Neuronal stem cell (in vitro differentiated cells): ENCODE measurements at places on chromosomes 7 and 10.

- DNase-seq: no peak
These were observed 26.5 kb downstream of the ANKRD7 start for GRCh38 chr7:118250860-118251494.

DNA sequence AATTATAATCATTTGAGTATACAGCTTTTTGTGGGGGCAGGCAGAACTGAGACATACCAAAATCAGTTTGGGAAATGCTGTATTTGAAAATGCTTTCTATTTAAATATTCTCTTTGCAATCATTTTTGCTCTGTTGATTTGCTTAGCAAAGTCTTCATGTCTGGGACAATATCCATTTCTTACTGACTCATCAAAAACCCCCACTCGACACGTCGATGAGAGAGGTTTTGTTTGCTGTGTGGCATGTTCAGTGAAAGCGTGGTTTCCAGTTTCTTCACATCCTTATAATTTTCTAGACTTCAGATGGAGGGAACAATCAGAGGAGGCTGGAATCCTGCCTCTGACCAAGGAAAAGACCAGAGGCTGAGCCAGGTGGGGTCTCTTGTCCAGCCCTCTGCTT, 28.9 kb downstream of the HTRA1 start:
- no peak for DNase-seq

DNA sequence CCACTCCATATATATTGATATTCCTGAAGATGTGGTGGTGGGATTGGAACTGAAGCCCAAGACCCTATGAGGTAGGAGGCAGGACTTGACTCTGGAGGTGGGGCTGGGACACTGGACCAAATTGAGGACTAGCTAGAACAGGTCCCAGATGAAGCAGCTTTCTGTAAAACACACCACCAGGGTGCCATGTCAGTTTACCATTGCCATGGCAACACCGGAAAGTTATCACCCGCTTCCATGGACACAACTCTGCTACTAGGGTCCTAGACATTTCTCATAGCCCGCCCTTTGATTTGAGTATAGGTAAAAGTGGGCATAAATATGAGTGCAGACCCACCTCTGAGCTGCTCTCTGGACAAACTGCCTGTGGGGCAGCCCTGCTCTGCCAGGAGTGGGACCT, 490.5 kb upstream of the PFKP start:
- no peak for DNase-seq

GRCh38 chr10:79406683-79407422, 38.6 kb downstream of the ZCCHC24 start:
- no peak for DNase-seq

- no peak for DNase-seq
These were observed 34.8 kb downstream of the PIP4K2A start for GRCh38 chr10:22679608-22680007.

DNA sequence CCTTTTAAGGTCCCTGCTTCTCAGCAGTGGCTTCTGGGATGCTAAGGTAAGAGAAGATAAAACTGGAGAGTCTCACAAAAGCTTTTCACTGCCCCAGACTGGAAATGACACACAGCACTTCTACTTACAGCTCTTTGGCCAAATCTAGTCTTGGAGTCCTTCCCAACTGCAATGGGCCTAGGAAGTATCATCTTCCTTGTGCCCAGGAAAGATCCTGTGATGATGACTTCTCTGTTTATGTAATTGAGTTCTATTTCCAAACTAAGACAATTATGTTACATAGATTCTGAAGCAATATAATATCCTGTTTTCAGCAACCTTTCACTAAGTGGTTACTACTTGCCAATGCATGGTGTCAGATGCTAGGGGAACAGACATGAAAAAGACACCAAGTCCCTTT, 234.1 kb downstream of the PTEN start:
- no peak for DNase-seq

- DNase-seq: no peak
These were observed 68.4 kb upstream of the ITGB1 start for GRCh38 chr10:33026422-33026821.

- DNase-seq: no peak
These were observed at the start of gene SCIN for GRCh38 chr7:12570534-12571461. TSS of gene SCIN (plus strand) at chr7:12570720. CDS start at chr7:12570787, 67 bp downstream.

DNA sequence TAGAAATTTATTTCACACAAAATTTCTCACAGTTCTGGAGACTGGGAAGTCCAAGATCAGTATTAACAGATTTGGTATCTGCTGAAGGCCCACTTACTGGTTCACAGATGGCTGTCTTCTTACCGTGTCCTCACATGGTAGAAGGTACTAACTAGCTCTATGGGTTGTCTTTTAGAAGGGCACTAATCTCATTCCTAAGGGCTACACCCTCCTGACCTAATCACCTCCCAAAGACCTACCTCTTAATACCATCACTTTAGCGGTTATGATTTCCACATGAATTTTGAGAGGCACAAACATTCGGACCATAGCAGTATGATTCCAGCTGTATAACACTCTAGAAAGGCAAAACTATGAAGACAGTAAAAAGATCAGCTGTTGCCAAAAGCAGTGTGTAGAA, 8.0 kb downstream of the PNPLA8 start:
- no peak for DNase-seq

DNA sequence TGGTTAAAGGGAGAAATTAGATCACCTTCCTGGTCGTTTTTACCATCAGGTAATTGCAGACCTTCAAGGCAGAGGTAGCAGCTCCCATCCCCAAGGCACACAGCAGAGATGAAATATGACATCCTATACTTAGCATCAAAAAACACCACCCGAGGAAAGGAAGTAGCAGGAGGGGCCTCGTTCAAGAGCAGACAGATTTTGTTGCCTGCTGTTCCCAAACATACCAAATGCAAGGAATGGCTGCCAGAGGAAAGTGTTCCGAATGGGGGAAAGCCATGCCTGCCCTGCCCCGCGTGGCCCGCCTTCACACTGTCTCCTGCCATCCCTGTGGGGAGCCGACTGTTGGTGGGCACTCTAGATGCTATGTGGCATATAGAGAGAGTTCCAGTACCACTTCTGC, 18.0 kb downstream of the FKBP6 start:
- no peak for DNase-seq

DNA sequence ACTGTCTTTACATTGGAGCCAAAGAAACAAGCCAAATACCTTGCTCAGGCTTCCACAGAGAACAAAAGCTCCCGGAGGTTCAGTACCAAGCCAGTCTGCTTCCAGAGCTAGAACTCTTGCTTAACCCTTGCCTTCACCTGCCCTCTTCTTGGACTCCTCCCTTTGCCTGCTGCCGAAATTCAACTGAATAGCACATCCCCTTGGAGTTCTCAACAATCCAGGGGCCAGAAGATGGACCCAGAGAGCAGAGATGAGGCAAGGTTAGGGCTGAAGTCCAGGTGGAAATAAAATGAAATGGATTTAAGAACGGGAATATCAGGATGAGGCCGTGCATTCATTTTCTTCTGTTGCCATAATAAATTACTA, 876 bp upstream of the PIK3AP1 start:
- DNase-seq: no peak

- DNase-seq: no peak
These were observed 710.6 kb upstream of the GALNT17 start for GRCh38 chr7:70421319-70421718.

DNA sequence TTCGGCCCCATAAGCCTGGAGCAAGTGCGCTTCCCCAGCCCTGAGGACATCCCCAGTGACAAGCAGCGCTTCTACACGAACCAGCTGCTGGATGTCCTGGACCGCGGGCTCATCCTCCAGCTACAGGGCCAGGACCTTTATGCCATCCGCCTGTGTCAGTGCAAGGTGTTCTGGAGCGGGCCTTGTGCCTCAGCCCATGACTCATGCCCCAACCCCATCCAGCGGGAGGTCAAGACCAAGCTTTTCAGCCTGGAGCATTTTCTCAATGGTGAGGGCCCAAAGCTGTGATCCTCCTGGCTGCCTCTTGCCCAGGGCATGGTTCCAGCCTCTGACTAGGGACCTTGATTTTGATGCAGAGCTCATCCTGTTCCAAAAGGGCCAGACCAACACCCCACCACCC, 10.1 kb downstream of the IRF5 start:
- no peak for DNase-seq

DNA sequence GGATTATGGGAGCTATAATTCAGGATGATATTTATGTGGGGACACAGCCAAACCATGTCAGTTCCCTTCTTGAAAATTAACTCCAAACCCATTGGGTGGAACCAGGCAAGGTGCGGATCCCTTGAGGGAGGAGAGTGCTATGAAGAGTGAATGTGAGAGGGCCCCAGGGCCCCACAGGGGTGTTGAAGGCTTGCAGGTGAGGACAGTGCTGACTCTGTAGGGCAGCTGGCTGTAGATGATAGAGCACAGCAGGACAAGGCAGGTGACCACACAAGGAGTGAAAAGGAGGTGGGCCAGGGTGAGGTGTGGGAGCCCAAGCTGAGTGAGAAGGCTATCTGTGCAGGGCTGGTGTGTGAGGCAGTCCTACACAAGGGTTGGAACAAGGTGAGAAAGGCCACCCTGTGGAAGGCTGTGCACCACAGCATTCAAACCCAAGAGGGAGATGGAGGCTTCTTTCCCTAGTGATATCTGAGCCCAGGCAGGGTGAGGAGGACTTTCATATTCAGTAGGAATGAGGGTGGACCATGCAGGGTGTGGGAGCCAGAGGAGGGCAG, 746.0 kb upstream of the CELF2 start:
- no peak for DNase-seq
